Kidney epithelial cell (primary cell): ENCODE measurements at places on chromosomes 7 and 10.

DNA sequence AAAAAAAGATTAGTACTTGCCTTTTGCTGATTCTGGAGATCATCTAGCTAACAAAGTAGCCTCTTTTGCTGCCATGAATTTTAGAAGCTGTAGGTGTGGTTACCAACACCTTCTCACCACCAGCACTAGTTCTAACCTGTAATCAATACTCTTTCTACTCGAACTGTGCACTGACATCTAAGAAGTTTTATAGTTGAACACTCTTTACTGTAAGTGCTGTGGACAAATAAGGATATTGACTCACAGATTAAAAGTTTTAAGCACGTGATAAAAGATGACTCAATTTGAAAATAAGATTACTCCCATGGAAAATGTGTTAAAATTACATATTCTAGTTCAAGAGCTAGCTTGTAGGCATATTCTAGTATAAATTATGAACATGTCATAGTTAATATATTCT, 89.9 kb downstream of the REEP3 start:
- no peak for DNase-seq

DNA sequence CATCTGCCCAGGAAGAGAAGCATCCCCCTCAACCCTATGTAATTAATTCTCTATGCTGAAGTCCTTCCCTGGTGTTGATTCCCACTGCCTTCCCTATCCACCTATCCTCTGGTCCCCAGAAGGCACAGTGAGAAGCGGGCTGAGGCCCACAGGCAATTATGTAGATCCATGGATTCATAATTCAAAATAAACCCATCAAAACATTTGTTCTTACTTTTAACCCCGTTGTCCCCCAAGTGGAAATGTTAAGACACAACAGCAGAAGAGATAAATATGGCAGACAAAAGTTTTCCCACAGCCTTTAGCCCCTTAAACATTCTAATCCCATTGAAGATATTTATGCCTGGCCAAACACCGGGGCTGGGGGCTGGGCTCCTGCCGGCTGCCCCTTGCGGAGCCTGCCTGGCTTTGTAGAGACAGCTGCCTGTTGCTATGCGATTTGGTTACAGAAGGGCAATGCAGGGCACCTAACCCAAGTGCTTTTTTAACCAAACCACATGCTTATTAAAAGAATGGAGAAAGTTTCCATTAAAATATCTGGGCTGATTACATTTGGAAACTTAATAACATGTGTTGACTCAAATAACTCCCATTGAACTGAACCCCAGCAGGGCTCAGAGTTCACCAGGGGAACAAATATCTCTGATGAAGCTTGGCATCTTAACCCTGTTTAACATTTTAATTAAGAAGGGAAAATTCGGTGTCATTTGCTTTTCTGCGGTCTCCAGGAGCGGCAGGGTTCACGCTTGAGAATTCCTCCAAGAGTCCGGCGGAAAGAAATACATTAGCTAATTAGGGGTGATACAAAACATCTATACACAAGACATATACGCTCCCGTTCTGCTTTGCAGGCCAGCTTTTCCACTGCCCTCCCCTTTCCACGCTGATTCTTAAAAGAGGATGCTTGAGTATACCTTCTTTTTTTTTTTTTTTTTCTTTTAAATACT, 110.8 kb upstream of the FGFR2 start:
- DNase-seq, result no peak

DNA sequence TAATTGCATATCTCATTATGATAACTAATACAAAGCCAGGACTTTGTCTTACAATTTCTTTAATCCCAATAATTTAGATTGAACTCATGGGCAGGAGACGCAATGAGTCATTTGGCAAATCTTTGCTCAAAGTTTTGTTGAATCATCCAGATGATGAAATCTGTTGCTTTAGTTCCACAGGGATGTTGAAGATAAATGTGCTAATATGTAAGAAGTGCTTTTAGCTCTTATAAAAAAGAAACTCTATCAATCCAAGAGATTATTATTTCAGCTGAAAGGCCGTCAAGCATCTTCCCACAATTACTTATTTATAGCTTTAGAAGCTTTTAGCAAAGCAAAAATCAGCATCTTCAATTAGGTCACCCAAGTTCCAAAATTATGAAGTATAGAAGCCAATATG, 36.8 kb upstream of the ANK3 start:
- peak; percentile 72 for DNase-seq

DNA sequence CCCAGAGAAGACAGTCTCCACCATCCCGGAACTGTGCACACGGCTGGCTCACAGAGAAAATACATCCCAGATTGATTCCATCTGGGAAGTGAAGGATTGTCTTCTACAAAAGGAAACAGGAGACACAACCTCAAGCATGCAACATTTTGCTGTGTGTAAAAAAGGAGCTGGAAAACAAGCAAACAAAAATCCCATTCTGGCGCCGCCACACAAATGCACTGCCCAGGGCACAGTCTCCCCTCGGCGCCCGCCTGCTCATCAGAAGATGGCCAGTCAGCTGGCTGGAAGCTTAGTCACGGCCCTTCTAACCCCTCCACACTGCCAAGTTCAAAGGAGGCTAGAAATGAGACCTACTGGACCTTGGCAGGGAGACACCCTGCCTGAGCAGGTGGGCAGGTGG, 14.1 kb upstream of the CYTH3 start:
- no peak for DNase-seq

- DNase-seq, result no peak
Observed at GRCh38 chr10:4053940-4054339, 268.9 kb upstream of the KLF6 start.

- DNase-seq, result no peak
Observed at GRCh38 chr7:132240262-132240661, 336.0 kb downstream of the PLXNA4 start.

DNA sequence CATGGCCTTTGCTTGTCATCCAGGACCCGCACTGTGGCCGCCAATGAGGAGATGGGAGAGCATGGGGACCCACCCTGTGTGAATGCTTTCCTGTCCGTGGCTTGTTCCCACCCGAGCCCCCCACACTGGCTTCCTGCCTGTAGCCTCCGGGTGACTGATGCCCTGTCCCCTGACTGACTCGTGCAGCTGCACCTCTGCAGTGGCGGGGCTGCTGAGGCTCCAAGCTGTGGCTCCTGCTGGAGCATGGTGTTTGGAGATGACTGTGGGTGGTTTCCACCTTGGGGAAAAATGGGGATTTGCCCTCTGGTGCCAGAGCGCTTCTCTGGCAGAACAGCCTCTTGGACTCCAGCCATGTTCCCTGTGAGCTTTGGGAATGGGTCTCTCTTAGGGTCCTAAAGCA, 2.1 kb downstream of the CAMK1D start:
- DNase-seq, result no peak

- no peak for DNase-seq
Observed at GRCh38 chr7:44376429-44377133, 51.2 kb upstream of the CAMK2B start.

DNA sequence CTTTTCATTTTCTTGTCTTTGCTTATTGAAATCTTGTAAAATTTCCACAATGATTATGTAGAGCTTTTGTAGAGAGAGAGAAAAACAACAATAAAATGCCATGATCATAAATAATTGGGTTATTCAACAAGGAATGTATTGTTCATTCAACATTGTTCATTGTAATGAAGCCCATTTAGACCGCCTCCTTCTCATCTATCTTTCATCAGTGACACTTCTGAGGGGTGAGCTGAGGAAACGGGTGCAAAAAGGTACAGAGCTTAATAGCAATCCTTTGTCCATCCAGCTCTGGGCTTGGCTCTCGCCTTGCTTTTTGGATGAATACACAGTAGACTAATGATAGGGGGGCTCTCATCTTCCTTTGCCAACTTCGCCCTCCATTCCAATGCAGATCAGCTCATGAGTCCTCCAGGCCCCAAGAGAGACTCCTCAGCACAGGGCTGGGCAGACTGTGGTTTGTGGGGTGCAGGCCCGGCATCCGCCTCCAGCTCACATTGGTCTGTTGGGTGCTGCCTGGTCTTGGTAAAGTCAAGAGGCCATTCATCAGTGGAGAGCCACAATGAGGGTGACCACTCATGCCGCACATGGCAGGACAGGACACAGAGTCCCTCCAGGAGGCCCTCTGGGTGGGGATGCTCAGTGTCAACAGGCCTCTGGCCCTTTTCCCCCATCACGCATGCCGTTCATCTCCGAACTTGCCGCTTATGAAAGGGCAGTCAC, 17.9 kb upstream of the PPA1 start:
- no peak for DNase-seq

GRCh38 chr10:20443094-20443493, 454.0 kb downstream of the NEBL start:
- no peak for DNase-seq

DNA sequence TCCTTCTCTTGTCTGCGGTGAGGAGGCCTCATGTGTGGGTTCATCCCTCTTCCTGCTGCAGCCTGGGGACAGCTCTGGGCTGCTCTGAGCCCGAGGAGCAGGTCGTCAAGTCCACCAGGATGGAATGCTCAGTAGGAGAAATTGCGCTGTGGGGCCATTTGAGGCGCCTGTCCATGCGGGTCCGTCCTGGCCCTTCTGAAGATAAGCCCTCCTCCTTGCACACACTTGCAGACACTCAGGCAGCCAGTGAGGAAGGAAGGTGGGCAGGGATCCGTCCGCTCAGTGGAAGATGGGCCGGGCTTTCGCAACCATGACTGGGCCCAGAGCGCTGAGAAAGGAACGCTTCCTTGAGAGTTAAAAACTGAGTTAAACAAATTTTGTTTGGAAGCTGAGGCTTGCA, 356.8 kb downstream of the GLRX3 start:
- no peak for DNase-seq

DNA sequence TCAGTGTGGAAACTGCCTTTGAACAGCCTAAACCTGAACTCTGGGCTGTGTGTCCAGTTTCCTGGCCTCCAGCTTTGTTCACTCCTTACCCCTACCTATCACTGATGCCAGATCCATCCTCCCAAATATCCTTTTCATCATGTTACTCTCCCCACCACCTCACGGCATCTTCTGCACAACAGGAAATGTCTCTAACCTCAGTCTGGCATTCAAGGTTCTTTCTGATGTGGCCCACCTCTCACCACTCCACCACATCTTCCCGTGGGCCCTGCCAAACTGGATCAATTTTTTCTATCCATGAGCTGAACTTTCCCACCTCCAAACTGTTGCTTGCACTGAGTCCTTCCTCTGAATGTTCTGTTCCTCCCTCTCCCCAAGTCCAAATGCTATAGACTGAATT, 35.8 kb upstream of the MAP3K8 start:
- DNase-seq, result no peak

- no peak for DNase-seq
Observed at GRCh38 chr10:28879246-28879645, 201.9 kb downstream of the BAMBI start.

GRCh38 chr7:3725155-3726059, 424.4 kb downstream of the SDK1 start:
- no peak for DNase-seq

- DNase-seq, result no peak
Observed at GRCh38 chr7:115306586-115306985, 384.7 kb downstream of the MDFIC start.

GRCh38 chr7:71239586-71240268, 107.8 kb downstream of the GALNT17 start:
- DNase-seq, result no peak

DNA sequence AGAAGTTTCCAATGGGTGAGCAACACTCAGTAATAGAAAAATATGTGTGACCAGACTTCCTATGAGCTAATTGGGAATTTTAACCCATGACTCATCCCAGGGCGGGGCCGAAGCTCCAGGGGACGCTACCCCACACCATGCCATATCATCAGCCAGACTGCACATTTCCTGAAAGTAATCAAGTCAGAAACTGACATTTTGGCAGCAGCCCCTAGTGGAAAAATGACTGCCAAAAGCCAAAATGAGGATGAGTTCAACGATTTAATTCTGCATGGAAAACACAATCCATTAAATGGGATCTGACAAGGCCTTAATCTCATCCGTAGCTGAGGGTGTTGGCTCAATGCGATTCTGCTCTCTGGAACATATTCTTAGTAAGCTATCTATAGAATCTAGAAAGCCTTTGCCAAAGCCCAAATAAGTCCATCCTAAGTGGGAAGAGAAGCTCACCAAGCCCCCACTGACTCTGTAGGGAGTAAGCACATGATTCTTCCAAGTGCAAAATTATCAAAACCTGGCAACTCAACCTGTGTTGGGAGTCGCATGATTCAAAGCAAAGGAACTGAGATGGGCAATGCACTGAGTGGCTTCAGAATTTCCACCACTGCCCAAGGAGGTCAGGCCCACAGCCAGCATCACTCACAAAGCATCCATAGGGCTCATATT, 93.1 kb upstream of the PDE1C start:
- DNase-seq, result peak; percentile 77
